Dorsolateral prefrontal cortex (tissue), 122 donors: ENCODE measurements at places on chromosomes 4 and X. TPM values are rescaled to one million over a fixed set of nuclear protein-coding genes. Genes with fewer than 3 reads are reported as not detected.

Gene EGFL6
- total RNA-seq = 0.25 TPM

Gene LUZP4
- total RNA-seq = not detected

Gene TACR3
- total RNA-seq = 0.78 TPM

Gene UNC5C
- total RNA-seq = 39.3 TPM

Gene NLGN3
- 55.3 TPM for total RNA-seq

Gene F9
- total RNA-seq = not detected

Gene RIBC1
- total RNA-seq = 1.1 TPM

Gene USP51
- 5.6 TPM for total RNA-seq

Gene FGF13
- 55.9 TPM for total RNA-seq

Gene SPP1
- total RNA-seq = 181 TPM

Gene PNMA6F
- 5.9 TPM for total RNA-seq

Gene DCLK2
- total RNA-seq = 74.8 TPM

Gene NDP
- 20.7 TPM for total RNA-seq

Gene FRG2
- not detected for total RNA-seq

Gene FHIP1A
- 2.0 TPM for total RNA-seq
